Activated B cell treated with CpG ODN at 0.5 μM for 24 hours (primary cell): ENCODE measurements at places on chromosomes 6 and 20. TPM values are rescaled to one million over a fixed set of nuclear protein-coding genes. Genes with fewer than 3 reads are reported as not detected.

- no peak for DNase-seq
Measured at GRCh38 chr20:17771206-17772004, 71.6 kb downstream of the BANF2 start.

DNA sequence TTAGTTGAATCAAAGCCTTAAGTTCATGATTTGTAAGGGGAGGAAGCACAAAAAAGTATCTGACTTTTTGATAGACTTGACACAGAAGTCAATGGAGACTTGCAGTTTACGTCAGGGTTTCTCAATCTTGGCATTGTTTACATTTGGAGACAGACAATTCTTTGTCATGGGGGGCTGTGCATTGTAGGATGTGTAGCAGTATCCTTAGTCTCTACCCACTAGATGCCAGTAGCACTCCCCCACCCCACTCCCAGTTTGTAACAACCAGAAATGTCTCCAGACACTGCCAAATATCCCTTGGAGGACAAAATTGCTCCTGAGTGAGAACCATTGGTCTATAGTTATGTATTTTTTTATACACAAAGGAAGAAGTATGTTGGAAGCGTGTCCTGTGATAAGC, 434.1 kb downstream of the RFPL4B start:
- DNase-seq: no peak

GRCh38 chr6:88074791-88075190, 27.1 kb downstream of the SPACA1 start:
- no peak for DNase-seq

DNA sequence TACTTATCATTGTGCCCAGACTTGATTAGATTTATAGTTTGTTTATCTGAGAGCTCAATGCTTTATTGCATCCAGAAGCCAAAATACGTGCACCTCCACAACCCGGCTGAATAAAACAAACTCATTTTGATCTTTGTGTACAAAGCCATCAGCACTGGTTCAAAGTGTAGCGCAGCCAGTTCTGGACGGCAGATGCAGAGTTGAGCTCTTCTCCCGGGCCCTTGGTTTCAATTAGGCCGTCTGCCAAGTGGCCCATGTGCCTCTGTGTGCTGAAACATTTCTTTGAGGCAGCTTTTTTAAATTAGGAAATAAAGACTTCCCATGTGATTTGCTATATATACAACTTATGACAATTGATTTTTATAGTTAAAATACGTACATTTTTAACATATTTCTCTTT, 96.2 kb upstream of the RSPO3 start:
- DNase-seq: no peak

DNA sequence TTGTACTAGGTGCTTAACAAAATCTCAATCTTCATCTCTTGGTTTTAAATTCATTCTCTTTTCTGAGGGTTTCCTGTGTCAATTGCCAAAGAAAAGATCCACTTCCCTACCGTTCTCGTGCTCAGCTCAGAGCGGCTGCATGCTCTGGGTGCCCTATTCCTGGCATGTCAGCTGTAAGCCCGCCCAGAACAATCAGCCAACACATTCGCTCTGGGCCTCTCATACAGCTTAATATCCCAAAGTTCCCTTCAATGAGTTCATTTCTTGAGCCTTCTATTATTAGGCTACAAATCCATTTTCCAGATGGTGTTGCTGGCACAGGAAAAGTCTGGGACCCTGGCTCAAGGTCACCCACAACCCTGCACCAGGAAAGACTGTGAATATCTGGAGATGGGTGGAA, 24.3 kb upstream of the LRFN2 start:
- no peak for DNase-seq

- no peak for DNase-seq
Measured at GRCh38 chr6:2558098-2558680, 192.5 kb downstream of the MYLK4 start.

GRCh38 chr20:20231528-20232298, 136.2 kb upstream of the INSM1 start:
- DNase-seq: no peak

- no peak for DNase-seq
Measured at GRCh38 chr6:37738216-37738615, 40.5 kb upstream of the MDGA1 start.

- DNase-seq: no peak
Measured at GRCh38 chr6:89475101-89475500, 42.1 kb downstream of the ANKRD6 start.

DNA sequence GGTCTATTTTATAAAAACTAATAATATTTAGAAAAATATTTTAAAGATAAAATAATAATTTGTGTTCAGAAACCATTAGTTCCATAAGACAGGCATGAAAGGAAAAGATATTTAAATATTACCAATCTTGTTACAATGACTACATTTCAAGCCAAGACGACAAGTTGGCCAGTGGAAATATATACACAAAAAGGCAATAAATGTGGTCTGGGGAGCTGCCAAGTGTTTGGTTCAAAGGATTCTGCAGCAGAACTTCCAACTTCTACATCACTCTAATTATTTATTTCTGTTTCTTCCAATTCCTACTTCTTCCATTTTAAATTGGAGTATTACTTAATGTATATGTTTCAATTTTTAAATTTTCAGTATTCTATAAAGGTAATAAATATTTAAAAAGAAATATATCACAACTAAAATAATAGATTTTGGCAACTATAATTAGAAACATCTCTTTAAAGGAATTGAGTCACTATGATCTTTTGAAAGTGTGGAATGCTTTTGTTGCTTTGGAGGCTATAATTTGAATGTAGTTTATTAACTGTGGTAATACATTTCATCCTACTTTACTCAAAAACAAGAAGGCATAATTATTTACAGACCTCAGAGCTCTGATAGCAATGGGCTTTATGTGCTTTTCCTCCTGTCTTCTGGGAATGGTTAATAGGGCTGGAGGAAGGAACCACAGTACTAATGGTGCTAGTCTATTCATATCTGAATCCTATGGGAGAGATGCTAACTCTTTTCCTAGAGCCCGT, 129.7 kb upstream of the FAM184A start:
- DNase-seq: no peak

DNA sequence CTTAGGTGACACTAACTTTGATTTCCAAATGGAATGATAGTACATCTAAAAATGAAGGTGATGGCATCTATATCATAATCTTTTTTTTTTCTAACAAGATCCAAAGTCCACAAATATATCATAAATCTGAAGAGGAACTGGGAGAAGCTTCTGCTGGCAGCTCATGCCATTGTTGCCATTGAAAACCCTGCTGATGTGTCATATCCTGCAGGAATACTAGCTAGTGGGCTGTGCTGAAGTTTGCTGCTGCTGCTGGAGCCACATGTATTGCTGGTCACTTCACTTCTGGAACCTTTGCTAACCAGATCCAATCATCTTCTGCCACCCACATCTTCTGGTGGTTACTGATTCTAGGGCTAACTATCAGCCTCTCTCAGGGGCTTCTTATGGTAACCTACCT, 27.4 kb upstream of the KHDC1 start:
- DNase-seq: no peak

DNA sequence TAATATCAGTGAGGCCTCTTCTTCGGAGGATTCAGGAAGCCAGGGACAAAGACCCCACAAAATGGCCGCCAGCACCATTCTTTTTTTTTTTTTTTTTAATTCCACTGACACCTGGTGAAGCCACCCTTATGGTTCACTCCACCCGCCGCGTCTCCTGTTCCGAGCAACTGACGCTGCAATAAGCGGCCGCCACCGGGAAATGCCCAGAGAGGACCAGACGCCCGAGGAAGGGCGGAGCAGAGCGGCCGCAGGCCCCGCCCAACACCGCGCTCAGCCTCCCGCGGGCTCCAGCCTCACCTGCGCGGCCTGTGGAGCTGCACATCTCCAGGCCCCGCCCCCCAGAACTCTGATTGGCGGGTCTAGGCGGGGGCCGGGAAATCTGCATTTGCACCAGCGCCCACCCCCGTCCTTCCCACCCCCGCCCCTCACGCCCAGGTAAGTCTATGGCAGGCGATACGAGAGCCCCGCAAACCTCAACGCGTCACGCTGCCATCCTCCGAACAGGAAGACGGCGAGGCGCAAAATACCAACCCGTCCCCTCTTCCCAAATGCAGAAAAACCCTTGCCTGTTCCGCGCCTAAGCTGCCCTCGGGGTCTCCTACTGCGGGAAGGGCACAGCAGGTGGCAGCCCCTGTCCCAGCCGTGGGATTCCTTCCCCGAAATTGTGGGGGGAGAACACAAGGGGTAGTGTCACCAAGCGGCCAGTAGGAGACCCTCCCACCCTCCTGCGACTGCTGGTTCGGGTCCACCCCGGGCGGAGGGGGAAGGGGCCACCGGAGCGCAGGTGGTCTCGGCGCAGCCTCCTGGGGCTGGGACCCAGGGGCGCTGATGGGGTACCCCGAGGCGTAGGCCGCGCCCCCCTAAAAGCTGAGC, 960 bp downstream of the ATP9A start:
- peak; percentile 17 for DNase-seq

- DNase-seq: no peak
Measured at GRCh38 chr6:28291573-28291972, 10.2 kb downstream of the PGBD1 start.

DNA sequence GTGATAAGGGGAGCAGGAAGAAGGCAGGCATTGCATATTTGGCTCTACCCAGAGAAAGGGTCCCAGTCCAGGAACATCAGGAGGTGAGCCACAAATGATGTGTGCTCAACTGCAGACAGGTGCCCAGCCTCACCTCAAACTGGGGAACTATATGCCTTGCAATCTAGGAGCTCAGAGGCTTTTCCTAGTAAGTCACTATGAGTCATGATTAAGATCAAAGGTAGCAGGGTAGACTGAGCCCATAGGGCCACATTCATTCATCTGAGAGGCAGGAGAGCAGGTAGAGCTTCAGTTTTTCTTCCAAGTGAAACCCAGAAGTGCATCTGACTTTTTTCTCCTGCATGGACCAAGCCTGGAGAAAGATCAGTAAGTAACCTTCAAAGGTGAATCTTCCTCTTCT, 31.3 kb downstream of the MARCKS start:
- no peak for DNase-seq

GRCh38 chr20:62726716-62727583, 18.3 kb downstream of the NTSR1 start:
- DNase-seq: no peak

PROKR2 gene
- total RNA-seq: not detected in 2 replicates

ADAM33 gene
- not detected in 2 replicates for total RNA-seq

TAGAP gene
- 129 TPM in 2 replicates for total RNA-seq

PPP1R16B gene
- 98.3 and 99.3 TPM in 2 replicates for total RNA-seq

CALHM4 gene
- total RNA-seq: not detected in 2 replicates
